ENCODE measurements at places on chromosomes 2 and 18. TPM values are rescaled to one million over a fixed set of nuclear protein-coding genes. Genes with fewer than 3 reads are reported as not detected.
A peak's percentile ranks its signal among the peaks of the same experiment; 100 is the strongest.

Gene C2orf78
- polyA plus RNA-seq, result not detected

Gene MBD1
- polyA plus RNA-seq, result 56.5 TPM

Gene ANKRD53
- polyA plus RNA-seq, result 1.0 TPM

DNA sequence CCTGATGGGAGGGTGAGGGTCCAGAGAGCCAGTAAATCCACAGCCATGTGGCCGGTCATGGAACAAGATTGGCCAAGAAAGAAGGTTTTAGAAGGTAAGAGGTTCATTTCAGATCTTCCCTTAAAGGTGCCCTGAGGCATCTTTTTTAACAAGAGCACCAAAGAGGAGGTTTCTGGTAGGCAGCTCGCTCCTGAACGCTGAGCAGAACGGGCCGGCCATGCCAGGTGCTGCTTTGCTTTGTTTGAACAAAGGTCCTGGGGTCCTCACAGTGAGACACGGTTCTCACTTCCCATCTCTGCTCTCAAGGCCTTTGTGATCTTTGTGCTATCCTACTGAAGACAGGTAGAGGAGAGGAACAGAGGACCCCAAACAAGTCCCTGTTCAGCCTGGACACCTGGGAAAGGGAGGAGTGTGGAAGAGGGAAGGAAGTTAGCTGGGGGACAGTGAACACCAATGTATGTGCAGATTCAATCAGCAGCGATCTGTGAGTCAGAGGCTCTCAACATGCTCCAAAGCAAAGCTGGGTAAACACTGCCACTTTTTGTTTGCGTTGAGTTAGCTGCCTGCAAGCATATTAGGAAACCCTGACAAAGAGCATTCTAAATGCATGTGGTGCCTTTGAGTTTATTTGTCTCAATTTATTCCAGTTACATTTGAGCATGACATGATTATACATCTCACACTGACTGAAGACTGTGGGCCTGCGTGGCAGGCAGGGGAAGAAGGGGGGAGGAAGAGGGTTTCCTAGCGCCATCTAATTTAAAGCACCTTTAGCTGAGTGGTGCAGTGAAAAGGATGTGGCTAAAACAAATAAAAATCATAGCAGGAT, 102.4 kb downstream of the ASB1 start:
- DNase-seq, result peak; percentile 82

GRCh38 chr2:86628091-86628522, 4.4 kb upstream of the RNF103 start:
- DNase-seq, result no peak

DNA sequence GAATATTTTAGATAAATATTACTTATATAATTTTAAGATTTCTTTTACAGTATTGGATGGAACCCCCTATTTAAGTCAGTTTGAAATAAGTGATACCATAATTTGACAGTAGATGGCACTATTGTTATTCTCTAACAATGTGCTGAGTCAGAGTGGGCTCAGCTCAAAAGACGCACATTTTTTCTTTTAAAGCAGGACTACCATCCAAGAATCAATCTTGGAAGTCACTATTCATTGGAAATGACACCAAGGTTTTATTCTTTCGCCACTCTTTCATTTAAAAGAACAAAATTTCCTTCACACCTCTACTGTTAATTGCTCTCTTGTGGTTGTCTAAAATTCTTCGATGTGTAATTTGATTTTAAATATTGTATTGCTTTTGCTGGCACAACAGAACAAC, 32.6 kb upstream of the SPAG16 start:
- DNase-seq, result peak; percentile 81

- DNase-seq, result no peak
Observed at GRCh38 chr18:31203096-31203793, 40.6 kb upstream of the DSC1 start.

GRCh38 chr18:64765908-64766307, 617.0 kb upstream of the LINC00305 start:
- no peak for DNase-seq

- peak; percentile 40 for DNase-seq
Observed at GRCh38 chr2:38277245-38278116, 99.6 kb downstream of the ATL2 start.
